DMS53 (cell line): ENCODE measurements at places on chromosomes 12 and 14.

GRCh38 chr12:112525426-112525809, 106.7 kb downstream of the PTPN11 start:
- DNase-seq = no peak

- no peak for DNase-seq
Observed at GRCh38 chr12:50061171-50061570, 3.8 kb downstream of the ASIC1 start.

DNA sequence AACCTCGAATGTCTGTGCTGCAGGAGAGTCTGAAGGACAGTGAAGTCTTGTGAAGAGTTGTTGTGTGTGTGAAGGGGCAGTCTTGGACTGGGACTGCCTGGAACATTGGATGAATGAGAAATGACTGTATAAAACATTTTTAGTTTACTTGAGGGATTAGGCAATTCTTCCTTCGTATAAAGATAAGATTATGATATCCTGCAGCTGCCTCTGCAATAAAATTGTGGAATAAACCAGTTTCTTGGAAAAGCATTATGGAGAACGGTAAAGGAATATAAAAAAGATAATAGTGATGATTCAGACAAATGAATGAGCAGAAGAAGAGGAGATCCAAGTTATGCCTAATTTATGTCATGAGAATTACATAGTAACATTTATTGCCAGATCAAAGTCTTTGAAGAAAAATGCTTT, 30.9 kb upstream of the LUM start:
- no peak for DNase-seq

DNA sequence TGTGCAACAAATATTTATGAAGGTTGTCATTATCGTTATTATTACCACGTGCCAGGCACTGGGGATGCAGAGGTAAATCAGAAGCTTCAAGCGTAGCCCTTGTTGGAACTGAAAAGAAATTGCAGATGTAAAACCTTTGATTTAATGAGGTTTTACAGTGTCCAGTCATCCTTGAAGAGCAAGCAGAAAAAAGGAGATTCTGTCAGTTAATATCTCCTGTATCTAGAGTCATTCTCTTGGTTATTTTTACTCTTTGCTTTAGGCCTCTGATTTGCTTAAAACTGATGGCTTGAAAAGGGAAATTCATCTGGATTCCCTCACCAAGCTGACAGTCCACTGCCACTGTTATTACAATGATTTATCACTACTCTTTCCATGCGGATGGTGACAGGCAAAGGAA, 179.3 kb downstream of the GALC start:
- no peak for DNase-seq

- no peak for DNase-seq
Observed at GRCh38 chr12:105954951-105955931, 183.5 kb downstream of the NUAK1 start.

DNA sequence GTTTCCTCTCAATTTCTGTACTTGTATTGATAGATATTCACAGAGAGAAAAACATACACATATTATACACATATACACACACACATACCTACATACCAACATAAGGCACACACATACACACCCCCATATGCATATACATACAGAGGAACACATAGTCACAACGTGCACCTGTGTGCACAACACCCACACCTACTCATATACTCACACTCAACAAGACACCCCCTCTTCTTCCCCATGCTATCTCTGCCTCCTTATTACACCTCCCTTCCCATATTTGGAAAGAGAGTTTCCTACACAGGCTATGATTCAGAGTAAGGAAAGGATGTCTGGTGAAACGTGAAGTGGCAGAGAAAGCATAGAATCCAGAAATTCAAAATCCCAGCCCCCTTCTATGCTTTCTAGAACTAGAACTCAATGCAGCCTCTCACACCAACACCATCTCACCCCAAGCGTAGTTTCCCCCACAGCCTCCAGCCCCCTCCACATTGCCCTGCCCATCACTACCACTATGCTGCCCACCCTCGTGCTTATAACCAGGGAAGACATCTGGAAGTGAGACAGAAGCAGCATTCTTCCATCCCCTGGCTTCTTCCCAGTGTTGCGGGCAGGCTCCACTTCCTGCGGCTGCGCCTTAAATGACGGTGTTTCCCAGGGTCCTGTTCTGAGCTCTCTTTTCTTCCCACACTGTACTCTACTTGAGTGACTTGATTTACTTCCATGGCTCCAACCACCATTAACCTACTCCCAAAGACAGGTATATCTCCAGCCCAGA, 2.4 kb downstream of the RNASE8 start:
- DNase-seq = no peak

DNA sequence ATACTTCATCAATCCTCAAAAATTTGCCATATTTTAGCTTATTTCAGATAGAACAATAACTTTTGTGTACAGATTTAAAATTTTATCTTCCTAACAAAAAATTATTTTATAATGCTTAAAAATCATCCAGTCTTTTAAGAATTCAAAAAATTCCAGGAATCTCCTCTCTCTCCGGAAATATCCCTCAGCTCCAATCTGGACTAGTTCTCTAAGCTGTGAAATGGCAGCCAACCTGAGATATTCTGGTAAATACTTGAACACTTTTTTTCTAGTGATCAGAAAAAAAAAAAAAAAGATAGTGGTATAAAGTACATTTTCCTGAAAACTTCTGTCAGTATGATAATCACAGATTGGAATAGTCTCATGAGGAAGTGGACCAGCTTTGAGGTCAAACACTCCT, 57.6 kb downstream of the SSPN start:
- DNase-seq = no peak

DNA sequence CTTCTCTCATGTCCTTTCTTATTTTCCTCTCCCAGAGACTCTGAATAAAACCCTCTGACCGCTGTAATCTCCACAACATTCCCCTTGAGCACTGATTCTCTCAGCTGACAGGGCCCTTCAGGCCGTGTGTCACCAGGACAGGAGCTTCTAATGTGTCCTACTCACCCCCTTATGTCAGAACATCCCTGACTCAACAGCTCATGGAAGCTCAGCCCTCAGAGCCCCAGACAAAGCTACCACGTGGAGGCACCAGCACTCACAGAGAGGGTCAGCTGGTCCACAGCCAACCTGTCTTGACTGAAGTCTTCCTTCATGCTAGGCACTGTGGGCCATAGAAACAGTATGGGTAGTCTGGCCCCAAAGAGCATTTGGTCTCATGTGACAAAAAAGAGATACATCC, 49.8 kb downstream of the SMUG1 start:
- DNase-seq = no peak

DNA sequence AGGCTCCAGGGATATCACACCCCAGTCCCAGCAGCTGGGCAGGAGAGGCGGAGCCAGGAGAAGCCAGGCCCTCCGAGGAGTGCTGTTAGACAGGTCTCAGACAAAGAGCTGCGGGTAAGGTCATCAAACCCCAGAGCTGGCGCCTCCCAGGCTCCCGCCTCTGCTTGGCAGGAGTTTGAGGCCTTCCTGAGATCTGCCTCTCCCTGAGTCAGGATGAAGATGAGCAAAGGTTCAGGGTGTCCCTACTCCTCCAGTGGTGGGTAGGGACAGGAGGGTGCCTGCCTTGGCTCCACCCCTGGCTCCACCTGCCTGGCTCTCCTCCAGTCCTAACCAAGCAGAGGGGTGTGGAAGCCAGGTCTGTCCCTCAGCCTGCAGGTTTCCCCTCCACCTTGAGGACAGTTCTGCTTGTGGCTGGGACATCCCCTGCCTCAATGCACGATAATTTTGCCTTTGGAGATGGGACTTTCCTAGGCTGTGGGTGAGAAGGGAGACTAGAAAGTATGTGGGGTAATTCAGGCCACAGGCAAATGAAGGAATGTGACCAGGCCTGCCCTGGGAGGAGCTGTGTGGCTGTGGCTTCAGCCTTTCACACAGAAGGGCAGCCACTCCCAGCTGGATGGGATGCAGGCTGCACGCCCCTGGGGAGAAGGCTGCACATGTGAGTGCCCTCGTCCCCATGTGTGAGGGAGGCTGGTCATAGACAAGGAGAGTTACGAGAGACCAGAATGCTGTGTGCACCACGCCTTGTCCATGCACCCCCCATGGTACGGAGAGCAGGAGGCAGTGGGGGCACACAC, 2.2 kb downstream of the PLEKHG6 start:
- DNase-seq = peak; percentile 72

DNA sequence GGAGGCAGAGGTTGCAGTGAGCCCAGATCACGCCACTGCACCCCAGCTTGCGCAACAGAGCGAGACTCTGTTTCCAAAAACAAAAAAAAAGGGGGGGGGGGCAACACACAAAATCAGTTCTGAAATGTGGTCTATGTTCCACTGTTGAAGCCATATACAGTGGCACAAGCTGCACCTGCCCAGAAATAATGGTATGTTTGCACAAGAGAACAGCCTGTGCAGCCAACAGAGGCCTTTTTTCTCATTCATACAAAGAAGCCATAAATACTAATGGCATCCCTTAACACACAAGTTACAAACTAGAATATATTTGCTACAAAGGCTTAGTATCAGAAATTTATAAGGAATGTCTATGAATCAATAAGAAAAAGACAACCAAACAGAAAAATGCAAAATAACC, 37.1 kb downstream of the ITPR2 start:
- DNase-seq = peak; percentile 70

DNA sequence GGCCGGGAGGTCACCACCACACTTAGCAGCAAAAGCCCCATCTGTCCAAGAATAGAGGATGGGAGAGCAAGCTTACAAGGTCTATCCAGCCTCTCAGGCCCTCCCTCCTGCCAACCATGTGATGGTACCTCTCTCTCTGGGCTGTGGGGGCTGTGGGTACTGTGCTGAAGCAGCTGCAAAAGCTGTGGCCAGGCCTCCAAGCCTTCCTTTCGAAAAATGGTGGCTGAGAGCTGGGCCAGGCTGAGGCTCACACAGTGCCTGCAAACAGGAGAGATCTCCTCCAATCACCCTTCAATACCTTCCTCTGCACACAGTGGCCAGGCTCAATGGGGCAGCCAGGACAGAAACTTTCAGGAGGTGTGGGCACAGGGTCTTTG, 1.1 kb downstream of the IPO4 start:
- no peak for DNase-seq
